Glutamatergic neuron (in vitro differentiated cells): ENCODE measurements at places on chromosomes 11 and 22. TPM values are rescaled to one million over a fixed set of nuclear protein-coding genes. Genes with fewer than 3 reads are reported as not detected.

The CBLIF gene
- not detected for total RNA-seq

The CDC42BPG gene
- 2.3 TPM for total RNA-seq

The FAM180B gene
- total RNA-seq, result not detected

DNA sequence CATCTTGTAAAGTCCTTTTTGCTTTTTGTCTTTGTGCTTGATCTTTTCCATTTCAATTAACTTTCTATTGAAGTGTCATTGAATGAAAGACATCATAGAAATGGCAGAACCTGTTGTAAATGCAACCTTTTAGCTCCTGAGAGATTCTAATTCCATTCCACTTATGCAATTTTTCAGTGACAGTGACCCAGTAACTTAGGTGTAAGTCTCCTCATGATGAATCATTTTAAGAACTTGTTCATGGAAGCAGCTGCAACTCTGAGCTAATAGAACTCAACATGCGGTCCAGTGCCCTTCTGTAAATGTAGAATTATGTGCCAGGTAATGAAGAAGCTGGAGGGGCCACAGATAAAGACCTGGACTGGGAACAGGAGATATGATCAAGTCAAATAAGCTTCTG, 398.3 kb upstream of the SYN3 start:
- no peaks in the 10 kb centered on the region for H3K27me3 ChIP-seq
- H3K27ac ChIP-seq, result no peak overlapping the region
- no peaks in the 10 kb centered on the region for H3K36me3 ChIP-seq
- peaks cover 6% of the 10 kb centered on the region for H3K4me1 ChIP-seq
- no peak for DNase-seq

- DNase-seq, result peak; percentile 31
- H3K4me3 ChIP-seq, result no peak overlapping the region
- H3K4me1 ChIP-seq, result no peaks in the 10 kb centered on the region
- H3K27me3 ChIP-seq, result no peaks in the 10 kb centered on the region
- H3K36me3 ChIP-seq, result no peaks in the 10 kb centered on the region
- H3K27ac ChIP-seq, result no peak overlapping the region
These were observed 8.4 kb downstream of the MRPL48 start for GRCh38 chr11:73795925-73796632.

The CCND1 gene
- 36.1 TPM for total RNA-seq

The GRK3 gene
- total RNA-seq, result 12.4 TPM

The SORL1 gene
- total RNA-seq, result 11.1 TPM

The BRSK2 gene
- 207 TPM for total RNA-seq

The SCGB1D2 gene
- total RNA-seq, result not detected

The PRR5L gene
- 1.6 TPM for total RNA-seq

The VSIG2 gene
- not detected for total RNA-seq

The MS4A6E gene
- total RNA-seq, result not detected

The OR5B21 gene
- total RNA-seq, result not detected

DNA sequence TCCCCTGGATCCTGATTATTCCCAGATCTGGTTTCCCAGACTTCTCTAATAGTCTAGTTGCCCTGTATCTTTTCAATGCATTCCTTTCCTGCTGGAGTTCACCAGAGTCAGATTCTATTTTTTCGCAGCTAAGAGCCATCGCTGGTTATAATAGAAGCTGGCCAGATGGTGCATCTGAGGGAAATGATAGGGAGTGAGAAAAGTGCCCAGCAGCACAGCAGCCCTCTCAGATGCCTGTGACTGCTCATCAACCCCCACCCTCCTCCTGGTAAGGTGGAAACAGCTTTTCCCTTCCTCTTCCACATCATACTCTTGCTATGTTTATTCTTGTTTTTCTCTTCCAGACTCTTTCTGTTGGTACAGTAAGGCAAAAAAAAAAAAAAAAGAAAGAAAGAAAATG, 12.8 kb downstream of the OR8A1 start:
- H3K27me3 ChIP-seq, result no peaks in the 10 kb centered on the region
- no peaks in the 10 kb centered on the region for H3K36me3 ChIP-seq
- no peaks in the 10 kb centered on the region for H3K4me1 ChIP-seq
- DNase-seq, result no peak
- no peak overlapping the region for H3K4me3 ChIP-seq

The ACRV1 gene
- total RNA-seq, result not detected
